ENCODE measurements at places on chromosomes 2 and 18.

- no peak overlapping the region for H3K4me3 ChIP-seq
- H3K36me3 ChIP-seq, result no peaks in the 10 kb centered on the region
- no peaks in the 10 kb centered on the region for H3K27me3 ChIP-seq
- no peaks in the 10 kb centered on the region for H3K4me1 ChIP-seq
Observed at GRCh38 chr2:148273158-148273691, 252.3 kb downstream of the MBD5 start.

- H3K4me3 ChIP-seq, result no peak overlapping the region
- peak; percentile 63 for DNase-seq
- peak overlapping the region; percentile 91 for H3K27ac ChIP-seq
- peaks cover 52% of the 10 kb centered on the region for H3K4me1 ChIP-seq
Observed at GRCh38 chr2:226796012-226796839, 3.4 kb downstream of the IRS1 start.

GRCh38 chr2:152646264-152646663 is 71.0 kb downstream of the PRPF40A start:
- H3K4me1 ChIP-seq, result peaks cover 5% of the 10 kb centered on the region
- no peaks in the 10 kb centered on the region for H3K27me3 ChIP-seq
- H3K36me3 ChIP-seq, result no peaks in the 10 kb centered on the region

GRCh38 chr18:35174745-35175144 is 66.1 kb upstream of the ZNF397 start:
- no peak for DNase-seq
- no peaks in the 10 kb centered on the region for H3K27me3 ChIP-seq
- no peak overlapping the region for H3K27ac ChIP-seq
- H3K36me3 ChIP-seq, result no peaks in the 10 kb centered on the region
- H3K4me1 ChIP-seq, result peaks cover 10% of the 10 kb centered on the region

- H3K27ac ChIP-seq, result no peak overlapping the region
- no peaks in the 10 kb centered on the region for H3K36me3 ChIP-seq
- H3K4me3 ChIP-seq, result no peak overlapping the region
- no peaks in the 10 kb centered on the region for H3K4me1 ChIP-seq
Observed at GRCh38 chr18:56409736-56410135, 228.7 kb downstream of the TXNL1 start.

DNA sequence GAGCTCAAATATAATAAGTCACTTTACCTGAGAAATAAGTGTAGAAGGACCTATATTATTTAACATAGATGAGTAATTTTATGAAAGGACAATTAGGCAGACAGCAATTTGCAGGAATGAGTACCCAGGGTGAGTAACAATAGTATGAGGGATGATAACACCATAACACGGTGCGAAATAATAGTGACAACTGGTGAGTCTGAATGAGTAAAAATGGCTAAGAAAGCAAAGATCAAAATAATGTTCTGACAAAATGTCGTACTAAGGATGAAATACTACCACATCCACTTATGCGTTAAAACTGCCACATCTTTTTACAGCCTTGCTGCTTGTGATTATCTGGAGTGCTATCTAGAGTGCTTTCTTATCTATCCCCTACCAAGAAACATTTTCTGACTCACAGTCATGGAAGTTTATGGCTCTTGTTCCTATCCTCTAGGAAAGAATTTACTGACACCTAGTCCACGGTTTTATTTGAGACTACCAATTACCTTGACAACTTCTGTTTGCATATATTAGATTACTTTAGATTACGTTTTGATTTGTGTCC is 929.7 kb downstream of the LRP1B start:
- no peak for DNase-seq
- no peaks in the 10 kb centered on the region for H3K27me3 ChIP-seq
- no peak overlapping the region for H3K4me3 ChIP-seq
- H3K27ac ChIP-seq, result no peak overlapping the region
- no peaks in the 10 kb centered on the region for H3K4me1 ChIP-seq
